H1 (cell line): ENCODE measurements at places on chromosomes 5 and 9. TPM values are rescaled to one million over a fixed set of nuclear protein-coding genes. Genes with fewer than 3 reads are reported as not detected.

DNA sequence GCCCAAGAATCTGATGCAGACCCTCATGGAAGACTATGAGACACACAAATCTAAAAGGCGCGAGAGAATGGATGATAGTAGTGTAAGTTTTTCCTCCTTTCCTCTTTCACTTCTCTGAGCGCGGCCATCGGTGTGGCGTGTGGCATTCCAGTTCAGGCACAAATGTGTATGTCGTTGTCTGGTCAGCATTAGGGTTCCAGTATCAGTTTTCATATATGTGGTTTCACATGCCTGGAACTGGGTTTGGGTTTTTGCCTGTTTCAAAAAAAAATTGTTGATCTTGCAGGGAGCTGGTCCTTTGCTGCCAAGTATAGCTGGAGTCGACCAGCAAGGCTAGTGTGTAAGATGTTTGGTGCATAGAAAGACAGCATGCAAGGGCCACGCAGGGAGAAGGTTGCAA is 51.5 kb downstream of the C9orf152 start:
- DNase-seq, result no peak

DNA sequence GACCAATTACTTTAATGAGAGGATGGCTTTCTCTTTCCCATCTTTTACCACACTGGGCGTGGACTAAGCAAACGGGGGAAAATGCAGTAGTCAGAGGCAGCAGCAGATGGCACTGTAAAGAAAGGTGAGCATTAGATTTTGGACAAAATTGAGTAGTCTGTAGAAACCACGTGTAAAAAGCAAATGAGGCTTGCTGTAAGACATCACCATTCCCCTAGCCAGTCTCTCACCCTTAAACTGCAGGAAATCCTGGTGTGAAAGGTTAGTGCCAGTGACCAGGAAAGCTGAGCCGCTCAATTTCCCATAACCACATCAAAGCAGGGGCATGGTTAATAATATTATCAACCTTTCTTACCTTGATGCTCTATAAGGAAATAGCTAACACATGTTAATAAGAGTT is 31.8 kb downstream of the SPATA31C2 start:
- DNase-seq, result no peak

GRCh38 chr9:112462855-112463254 is 23.8 kb upstream of the KIAA1958 start:
- no peak for DNase-seq

MYOZ3 gene
- 9.6 and 12.4 TPM in 2 replicates for polyA plus RNA-seq

- DNase-seq, result no peak
These were observed 27.7 kb upstream of the MYO10 start for GRCh38 chr5:16963821-16964220.

PCDHGB4 gene
- polyA plus RNA-seq, result 8.0 and 9.7 TPM in 2 replicates

GRCh38 chr5:38453506-38453905 is 102.9 kb downstream of the LIFR start:
- DNase-seq, result no peak

DNA sequence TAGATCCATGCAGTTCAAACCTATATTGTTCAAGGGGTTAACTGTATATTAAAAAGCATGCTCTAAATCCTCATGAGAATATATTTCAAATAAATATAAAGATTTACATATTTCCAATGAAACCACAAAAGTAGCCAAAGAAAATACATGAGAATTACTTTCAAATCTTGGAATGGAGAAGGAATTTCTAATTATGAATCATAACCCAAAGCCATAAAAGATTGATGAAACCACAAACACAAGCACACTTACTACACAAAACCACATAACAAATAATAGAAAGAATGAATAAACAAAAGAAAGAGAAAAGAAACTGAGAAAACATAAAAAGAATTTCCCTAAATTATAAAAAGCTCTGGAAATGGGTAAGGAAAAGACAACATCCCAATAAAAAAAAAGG is 16.0 kb downstream of the ERP44 start:
- no peak for DNase-seq

DNA sequence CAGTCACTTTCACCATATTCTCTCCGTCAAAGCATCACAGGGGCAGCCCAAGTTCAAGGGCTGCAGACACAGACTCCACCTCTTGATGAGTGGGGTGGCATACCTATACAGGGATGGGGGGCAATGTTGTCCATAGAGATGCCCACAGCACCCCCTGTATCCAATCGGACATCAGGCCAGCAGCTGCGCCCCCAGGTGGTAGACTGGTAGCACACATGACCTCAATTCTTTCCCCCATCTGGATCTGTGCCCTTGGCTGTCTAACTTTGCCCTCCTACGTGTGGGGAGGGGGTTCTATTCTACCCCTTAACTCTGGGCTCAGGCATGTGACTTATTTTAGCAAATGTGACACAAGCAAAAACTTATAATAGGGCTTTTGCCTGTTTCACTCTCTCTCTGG is 84.0 kb upstream of the SLC25A48 start:
- DNase-seq, result no peak

FOXE1 gene
- polyA plus RNA-seq, result 0.03 TPM in 2 replicates

GRCh38 chr5:67338421-67338820 is 141.8 kb upstream of the CD180 start:
- DNase-seq, result no peak

GRCh38 chr9:99326112-99326916 is 104.2 kb downstream of the SEC61B start:
- no peak for DNase-seq

- DNase-seq, result no peak
These were observed 24.4 kb upstream of the MLANA start for GRCh38 chr9:5866272-5866671.

C5orf58 gene
- 0.17 and 0.24 TPM in 2 replicates for polyA plus RNA-seq

CMYA5 gene
- 0.88 and 1.1 TPM in 2 replicates for polyA plus RNA-seq

DNA sequence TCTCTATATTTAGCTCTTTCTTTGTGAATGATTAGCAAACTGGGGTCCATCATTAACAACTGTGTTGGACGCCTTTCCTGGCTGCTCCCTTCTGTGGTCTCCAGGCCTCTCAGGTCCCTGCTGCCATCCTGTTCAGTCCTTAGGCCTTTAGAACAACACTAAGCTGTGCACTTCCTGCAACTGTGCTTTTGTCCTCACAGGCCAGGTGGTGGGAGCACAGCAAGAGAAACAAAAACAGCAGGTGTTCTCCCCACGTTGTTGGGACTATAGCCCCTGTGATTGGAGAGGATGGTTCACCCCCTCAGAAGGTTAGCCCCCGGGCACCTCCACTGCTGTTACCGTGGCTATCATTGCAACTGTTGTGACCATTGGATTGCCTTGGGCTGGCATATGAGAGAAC is 41.7 kb upstream of the CLINT1 start:
- no peak for DNase-seq

DNA sequence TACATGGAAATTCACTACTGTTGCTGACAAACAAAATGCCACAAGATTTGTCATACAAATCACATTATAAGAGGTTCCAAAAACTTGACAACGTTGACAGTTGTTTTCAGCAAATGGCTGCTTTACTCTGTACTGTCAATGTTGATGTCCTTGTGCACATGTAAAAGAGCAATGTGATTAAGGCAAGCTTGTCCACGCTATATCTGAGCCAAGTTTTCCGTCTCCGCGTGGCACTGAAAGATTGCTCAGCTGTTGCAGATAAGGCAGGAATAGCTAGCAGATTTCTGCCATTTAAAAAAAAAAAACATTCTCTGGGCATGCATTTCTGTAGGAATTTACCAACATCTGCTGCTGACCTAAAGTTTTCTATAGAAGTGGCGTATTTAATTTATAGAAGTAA is 46.4 kb upstream of the MEF2C start:
- DNase-seq, result no peak

DNA sequence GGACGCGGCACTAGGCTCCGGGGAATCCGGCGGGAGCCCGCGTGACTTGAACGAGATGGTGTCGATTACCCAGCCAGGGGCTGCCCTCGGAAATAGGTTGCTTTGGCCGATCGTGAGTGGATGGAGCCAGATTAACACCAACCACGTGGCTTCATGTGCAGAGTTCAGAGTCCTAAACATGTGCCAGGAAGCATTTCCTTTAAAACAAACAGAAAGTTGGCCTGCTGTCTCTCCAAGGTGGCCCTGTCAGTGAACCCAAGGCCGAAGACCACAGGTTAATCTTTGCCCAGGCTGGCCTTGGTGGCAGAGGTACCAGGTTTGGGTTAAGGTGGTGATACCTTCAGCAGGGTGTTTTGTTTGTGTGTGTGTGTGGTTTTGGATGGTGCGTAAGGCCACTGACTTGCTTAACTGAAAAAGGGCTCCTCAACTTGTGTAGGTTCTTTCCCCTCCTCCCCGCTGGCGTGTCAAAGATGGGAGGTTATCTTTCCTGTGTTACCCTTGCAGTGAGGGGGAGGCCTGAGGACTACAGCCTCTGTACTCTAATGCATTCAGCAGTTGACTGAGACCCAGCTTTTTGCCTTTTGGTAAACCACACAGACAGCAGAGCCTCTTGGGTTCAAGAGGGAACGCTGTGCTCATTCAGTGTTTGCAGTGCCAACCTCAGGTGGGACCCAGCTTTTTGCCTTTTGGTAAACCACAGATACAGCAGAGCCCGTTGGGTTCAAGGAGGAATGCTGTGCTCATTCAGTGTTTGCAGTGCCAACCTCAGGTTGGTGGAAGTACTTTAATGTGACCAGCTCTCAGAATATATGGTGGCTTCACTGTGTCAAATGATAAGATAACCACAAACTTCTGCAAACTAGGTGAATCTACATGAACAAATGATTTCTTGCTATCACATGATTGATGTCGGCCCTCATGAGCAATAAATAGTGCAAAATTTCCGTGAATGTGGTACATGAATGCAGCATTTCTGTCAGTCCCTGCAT is 1.4 kb downstream of the IQGAP2 start:
- peak; percentile 55 for DNase-seq

DNA sequence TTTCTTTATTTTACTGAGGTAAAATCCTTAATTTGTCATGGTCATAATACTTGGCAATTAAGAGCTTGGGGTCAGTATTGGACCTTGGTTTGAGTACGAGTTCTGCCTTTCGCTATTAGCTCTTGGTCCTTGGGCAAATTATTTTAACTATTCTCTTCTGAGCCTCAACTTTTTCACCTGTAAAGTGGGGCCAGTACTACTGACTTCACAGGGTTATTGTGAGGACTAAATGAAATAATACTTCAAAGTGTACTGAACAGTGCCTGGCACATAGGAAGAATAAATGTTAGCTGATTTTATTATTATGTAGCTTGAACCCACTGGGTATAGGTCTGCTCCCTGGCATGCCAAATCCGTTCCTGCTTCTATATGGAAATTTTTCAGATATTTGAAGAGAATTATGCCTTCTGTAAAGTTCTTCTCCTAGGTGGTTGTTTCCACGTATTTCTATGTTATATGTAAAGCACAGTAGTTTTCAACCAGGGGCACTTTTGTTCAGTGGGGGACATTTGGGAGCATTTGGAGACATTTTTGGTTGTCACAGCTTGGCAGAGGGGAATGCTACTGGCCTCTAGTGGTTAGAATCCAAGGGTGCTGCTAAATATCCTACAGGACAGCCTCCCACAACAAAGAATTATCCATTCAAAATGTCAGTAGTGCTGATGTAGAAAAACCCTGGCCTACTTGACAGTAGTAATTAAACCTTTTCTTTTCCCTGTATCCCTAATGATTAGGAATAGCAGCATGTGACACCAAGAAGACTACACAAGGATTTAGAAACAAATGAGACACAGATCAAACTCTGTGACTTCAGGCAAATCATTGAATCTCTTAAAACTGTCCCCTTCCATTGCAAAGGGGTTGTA is 4.5 kb downstream of the RCL1 start:
- no peak for DNase-seq

- DNase-seq, result no peak
These were observed 464.5 kb upstream of the SMARCA2 start for GRCh38 chr9:1550636-1551035.

DNA sequence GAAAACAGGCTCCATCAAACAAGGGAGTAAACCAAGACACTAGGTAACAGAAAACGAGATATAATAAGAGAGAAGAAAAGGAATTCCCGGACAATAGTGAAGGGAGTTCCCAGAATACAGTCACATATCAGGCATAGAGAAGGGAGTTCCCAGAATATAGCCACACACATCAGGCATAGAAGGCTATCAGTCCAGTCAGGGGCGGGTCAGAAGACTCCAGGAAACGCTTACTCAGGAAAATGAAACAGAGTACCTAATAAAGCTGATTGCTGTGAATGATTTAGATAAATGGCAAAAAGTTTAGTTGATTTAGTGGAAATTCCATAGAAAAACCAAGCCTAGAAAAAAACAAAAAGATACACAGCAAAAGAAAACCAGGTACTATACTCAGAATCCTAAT is 4.9 kb downstream of the TOMM5 start:
- no peak for DNase-seq

DNA sequence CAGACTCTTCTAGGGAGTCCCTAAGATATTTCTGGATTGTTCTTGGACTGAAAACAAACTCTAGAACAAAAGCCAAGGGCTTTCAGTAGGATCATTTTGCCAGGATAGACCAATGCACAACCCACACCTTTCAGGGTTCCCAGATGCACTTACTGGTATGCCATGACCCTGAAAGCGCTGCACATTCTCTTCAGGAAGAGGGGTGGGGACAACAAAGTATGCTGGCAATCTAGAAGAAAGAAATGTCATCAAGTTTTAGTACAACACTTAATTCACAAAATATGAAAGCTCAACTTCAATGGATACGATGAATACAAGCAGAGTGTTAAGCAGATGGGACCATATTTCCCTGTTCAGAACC is 57.2 kb downstream of the MTMR12 start:
- no peak for DNase-seq

NSUN2 gene
- polyA plus RNA-seq, result 43.2 and 47.3 TPM in 2 replicates

DNA sequence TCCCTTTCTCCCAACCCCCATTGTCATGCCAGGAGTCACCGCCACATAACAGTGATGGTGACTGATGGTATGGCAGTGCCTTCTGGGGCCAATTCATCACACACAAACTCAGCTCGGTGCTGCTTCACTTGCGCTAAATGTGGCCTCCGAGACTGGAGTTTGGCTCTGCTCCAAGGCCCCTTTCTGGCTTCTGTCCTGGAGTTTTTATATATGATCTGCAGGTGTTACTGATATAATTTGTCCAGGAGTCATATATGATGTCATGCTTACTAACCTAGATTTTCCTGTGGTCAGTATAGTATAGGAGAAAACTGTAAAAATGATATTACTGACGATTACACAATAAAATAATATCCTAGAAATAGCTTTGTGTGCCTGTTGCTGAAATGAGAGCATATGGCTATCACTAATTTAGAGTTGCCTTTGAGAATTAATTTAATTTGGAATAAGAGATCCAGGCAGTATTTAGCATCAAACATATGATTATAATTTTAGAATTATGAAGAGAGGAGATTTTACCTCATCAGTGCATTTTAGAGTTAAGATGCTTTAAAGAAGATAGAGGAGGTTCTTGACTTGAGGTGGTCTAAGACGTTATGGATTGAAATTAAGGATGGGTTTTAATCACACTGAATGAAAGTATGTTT is 334.1 kb upstream of the CD180 start:
- DNase-seq, result no peak

DAB2 gene
- polyA plus RNA-seq, result 1.7 and 2.6 TPM in 2 replicates

DAB2IP gene
- polyA plus RNA-seq, result 19.7 and 28.0 TPM in 2 replicates

GRCh38 chr9:98975838-98976237 is 32.1 kb downstream of the COL15A1 start:
- no peak for DNase-seq

GRCh38 chr5:96433066-96433447 is at the start of gene PCSK1:
TSS of gene PCSK1 (minus strand) at chr5:96433248. CDS start at chr5:96433042, 206 bp downstream.
- no peak for DNase-seq

IL13 gene
- not detected in 2 replicates for polyA plus RNA-seq

GABRA1 gene
- 1.6 and 4.7 TPM in 2 replicates for polyA plus RNA-seq
